ENCODE measurements at places on chromosomes 1 and 21.

DNA sequence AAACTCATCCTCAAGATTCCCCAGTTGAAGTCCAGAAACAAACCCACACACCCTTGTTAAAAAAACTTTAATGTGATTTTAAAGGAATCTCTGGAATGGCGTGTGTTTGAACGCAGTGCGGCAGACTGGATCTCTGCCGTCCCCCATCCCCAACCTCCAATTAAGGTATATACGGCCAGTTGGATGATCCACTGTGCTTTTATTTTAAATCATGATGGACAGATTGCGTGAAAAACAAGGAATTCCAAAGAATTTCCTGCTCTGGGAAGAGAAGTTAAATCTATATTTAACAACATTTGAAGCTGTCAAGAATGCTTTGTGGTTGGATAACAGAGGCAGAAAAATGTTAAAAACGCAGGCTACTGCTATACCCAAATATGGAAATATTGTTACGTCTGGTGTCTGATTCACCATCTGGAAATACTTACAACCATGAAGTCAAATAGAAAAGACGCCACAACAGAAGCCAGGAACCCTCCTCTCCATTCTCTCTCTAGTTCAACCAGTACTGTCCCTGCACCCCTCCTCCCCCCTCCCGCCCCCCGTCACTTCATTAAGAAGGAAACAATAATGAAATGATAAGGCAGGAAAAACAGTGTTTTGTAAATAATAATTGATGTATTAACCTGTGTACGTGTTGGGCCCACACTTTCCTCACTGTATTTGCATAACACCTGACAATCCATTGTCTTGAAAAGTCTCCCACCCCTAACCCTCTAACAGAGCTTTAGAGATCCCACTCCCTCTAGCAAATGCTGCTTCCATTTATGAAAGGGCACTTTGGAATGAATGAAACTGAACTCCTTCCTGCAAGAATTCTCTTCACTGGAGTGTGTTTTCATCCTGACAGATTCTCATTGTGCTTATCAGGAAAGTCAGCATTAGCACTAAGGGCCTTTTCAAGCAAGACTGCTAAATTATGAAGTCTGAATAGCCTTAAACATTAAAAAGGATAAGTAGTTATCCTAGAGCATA is 2.0 kb upstream of the CCN1 start:
- no peak for DNase-seq

GRCh38 chr21:45952974-45953373 is 28.6 kb upstream of the COL6A1 start:
- DNase-seq = no peak

DNA sequence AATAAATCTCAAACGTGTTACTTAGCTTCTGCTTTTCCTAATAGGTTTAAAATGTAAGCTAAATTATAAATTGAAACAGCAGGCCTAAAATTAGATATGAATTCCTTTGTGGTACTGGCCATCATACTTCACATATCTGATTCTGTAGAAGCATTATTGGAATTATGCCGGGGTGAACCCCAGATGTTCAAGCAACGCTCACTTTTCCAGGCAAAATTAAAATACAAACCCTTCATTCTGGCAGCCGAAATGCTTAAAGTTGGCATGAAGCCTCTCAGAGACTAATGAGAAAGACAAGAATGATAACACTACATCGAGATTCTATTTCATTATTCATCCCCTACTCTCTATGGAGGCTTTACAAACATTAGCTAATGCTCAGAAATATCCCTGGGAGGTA is 1352.7 kb upstream of the ADGRL2 start:
- no peak for DNase-seq

GRCh38 chr1:76547916-76548315 is 319.4 kb upstream of the ST6GALNAC5 start:
- no peak for DNase-seq

DNA sequence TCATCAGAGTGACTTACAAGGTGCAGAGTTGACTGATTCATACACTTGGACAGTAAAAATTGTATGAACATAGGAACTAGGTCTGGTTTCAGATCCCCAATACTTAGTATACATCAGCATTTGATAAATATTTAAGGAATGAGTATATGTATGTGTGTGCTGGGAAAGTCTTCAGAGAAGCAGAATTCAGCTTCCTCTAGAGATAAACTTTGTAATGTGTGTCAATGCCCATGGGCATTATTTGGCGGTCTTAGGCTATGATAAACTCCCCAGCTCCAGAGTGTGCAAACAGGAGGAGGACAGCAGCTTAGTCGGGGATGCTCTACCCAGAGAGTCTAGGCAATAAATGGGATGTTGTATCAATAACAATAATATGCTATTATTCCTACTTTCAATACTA is 2.9 kb upstream of the CAMK1G start:
- DNase-seq = no peak

DNA sequence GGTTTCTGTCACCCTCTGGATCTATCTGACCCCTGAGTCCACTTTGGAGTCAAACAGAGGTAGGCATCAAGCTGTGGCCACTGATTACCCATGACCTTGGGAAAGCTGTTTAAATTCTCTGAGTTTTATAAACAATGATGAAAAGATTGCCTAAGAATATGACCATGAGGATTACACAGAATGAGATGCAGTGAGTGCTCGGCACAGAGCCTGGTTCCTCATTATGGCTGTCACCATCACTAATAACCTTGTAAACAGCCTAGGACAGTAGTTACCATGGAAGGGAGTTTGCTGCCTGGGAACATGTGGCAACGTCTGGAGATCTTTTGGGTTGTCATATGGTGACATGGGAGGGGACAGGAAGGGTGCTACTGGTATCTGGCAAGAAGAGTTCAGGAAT is 248.3 kb upstream of the KAZN start:
- no peak for DNase-seq
